Omental fat pad (tissue), 4 donors: ENCODE measurements at places on chromosomes 7 and 10.

GRCh38 chr7:25009257-25009656 is 29.3 kb upstream of the OSBPL3 start:
- DNase-seq, result no peak

- no peak for DNase-seq
These were observed 86.2 kb upstream of the PDGFA start for GRCh38 chr7:605661-606450.

GRCh38 chr10:14693891-14694290 is 80.8 kb downstream of the FAM107B start:
- no peak for DNase-seq

DNA sequence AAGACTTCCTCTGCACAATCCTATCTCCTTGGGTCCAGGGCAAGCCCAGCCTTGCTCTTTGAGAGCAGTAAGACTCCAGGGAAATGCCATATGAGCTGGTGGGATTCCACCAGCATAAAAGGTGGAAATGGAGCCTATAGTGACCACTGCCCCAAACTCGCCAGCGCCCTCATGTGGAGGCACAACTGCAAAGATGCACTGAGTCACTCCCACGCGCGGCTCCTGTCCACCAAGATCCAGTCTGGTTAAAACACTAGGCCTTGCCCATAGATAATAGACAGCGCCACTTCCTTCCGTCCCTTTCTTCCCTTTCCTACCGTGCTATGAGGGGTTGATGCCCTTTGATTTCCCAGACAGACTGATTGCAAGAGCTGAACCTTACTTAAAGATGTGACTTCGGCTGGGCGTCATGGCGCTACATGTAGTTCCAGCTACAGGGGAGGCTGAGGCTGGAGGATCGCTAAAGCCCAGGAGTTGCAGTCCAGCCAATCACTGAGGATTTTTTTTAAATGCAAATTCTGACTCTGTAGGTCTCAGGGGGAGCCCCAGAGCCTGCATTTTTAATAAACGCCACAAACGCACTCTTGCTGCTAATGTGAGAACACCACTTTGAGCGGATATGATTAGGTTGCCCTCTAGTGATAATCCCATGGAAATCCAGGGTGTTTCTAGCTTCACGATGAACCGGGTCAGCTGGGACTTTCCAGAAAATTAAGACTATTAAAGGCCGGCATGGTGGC is 136.5 kb downstream of the EPC1 start:
- DNase-seq, result no peak

DNA sequence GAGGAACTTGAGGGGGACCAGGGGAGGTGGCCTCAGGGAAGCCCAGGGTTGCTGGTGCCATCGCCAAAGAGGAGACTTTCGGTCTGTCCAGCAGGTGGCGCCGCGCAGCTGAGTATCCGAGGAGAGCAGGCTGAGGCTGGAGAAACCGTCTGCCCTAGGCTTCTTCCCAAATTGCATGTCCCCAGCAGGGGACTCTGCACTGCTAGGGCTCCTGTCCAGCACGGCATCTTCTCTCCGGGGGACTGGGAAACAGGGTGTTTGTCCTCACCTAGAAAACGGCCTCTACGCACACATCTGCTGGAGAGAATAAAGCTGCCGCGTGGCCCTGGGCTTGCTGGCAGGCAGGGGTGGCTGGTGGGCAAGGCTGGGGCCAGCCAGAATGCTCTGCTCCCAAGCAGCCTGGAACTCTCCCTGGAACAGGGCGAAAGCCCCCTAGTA is 161.9 kb downstream of the SH2D4B start:
- peak; percentile 80 for DNase-seq

- DNase-seq, result no peak
These were observed 1071.5 kb upstream of the C7orf33 start for GRCh38 chr7:147519062-147519461.

DNA sequence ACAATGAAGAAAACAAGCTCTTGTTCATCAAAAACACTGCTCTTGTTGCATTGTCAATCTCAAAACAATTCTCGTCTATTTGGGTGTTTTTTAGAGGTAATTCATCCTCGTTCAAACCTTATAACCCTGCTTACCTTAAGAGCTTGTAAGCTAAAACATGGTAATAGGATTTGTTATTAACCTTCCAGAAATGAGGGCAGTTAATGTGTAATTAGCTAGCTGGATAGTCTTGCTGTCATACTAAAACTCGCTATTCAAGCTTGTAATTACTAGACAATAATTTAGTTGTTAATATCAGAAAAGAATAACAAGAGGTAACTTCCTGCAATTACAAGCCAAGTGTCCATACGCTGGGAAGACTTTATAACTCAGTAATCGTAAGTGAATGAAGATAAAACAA is 101.6 kb downstream of the UBE2H start:
- DNase-seq, result no peak

- DNase-seq, result no peak
These were observed 556.8 kb upstream of the GALNT17 start for GRCh38 chr7:70574970-70575799.

GRCh38 chr10:115882021-115882420 is 391.0 kb downstream of the GFRA1 start:
- DNase-seq, result no peak

DNA sequence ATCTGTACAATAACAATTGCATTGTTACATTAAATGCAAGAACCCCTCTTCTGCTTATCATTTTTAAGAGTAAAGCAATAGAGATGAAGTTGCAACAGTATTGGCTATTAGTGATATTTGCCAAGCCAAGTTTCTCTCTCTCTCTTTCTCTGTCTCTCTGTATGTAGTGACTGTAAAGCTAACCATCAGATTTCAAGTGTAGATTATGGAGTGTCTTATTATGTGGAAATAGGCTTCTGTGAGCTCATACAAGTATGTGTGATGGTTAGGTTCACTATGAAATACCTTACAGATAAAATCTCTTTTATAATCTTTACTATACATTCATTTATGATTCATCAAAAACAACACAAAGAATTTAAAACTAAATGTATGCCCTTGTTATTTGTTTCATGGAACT is 28.6 kb upstream of the NRP1 start:
- DNase-seq, result no peak

- no peak for DNase-seq
These were observed 172.2 kb downstream of the CDK14 start for GRCh38 chr7:90768301-90768700.

DNA sequence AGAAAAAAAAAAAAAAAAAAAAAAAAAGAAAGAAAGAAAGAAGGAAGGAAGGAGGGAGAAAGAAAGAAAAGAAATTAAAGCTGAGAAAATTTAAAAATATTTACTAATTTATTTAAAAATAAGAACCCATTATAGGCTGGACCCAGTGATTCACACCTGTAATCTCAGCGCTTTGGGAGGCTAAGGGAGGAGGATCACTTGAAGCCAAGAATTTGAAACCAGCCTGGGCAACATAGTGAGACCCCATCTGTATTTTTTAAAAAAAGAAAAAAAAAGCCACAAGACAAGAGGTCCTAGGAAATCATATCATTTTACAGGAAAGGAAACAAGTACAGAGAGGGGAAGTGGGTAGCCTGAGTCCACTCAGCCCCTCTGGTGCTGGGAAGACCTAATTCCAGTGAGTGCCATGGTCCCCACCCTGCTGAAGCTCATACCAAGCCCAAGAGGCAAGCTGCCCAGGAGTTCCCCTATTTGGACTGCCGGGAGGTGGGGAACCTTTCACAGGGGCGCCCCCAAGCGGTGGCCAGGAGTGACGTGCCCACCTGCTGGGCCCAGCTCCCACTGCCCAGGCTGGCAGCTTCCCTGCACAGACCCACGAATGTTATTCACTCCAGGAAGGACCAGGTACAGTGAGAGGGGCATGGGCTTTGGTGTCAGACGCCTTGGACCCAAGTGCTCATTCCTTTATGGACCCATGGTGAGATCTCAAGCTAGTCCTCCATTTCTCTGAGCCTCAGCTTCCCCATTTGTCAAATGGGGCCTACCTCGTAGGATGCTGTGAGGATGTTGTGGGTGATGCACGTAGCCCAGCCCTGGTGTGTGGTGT is 133.6 kb downstream of the ZMIZ1 start:
- no peak for DNase-seq

DNA sequence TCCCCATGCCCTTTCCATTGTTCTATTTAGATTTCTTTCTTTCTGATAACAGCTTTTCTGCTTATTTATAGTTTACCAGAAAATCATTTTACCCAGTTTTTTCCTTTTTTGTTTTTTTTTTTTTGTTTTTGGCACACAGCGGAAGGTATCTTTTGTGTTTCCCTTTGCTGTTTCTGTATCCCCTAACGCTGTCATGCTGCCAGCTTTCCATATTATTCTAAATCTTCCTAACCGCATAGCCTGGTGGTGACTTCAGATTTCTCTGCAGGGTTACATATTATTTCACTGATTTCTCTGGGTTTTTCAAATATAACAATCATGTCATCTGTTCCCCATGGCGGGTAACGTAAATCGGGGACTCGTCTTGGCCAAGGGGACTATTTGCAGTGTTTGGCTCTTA is 4.0 kb upstream of the SLC29A4 start:
- no peak for DNase-seq

DNA sequence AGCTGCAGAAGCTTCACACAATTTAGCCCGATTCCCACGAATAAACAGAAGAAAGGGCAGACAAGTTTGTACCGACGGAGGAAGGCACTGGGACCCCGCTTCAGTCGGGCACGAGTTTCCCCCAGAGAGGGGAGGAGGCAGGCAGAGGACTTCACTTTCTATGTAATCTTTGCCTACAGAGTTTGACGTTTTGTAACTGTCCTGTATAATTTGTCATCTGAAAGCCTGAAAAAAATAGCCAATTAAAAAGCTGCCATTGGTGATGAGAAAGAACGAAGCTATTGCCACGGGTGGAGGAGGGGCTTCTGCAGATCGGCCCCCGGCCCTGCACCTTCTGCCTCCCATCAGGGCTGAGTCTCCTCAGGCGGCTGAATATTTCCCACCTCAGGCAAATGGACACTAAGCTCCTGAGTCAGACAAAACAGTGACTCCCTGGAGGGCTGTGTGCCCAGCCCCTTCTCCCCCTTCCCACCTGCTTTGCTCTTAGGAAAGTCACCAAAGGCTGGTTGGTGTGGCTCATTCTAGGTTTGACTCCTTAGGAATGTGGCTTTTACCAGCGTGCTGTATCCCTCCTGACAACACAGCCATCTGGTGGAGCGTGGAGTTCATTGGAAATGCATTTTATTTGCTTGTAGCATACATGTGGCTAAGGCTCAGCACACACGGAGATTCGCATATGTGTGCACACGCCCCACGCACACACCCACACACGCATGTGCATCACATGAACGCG is 117.4 kb downstream of the VIPR2 start:
- no peak for DNase-seq

- no peak for DNase-seq
These were observed 70.3 kb downstream of the ABI1 start for GRCh38 chr10:26790221-26790995.

GRCh38 chr7:29405891-29406290 is 157.7 kb upstream of the PRR15 start:
- no peak for DNase-seq

GRCh38 chr7:155753446-155753965 is 58.8 kb downstream of the SHH start:
- DNase-seq, result no peak

DNA sequence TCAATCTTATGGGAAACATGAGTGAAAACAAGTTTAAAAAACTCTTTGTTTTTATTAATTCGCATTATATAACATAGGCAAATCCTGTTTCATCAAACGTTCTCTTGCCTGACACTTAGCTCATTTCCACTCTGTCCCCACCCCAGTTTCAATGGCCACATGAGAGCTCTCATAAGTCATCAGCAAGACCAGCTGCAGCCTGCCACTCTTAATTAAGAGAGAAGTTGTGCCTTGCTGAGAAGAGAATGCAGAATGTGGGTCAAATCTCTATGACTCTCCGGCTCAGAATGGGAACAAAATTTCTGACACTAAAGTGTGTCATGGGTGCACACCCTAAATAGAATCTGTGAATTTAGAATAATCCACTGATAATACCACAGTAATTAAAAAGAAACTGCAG is 39.6 kb downstream of the ASAH2 start:
- DNase-seq, result no peak

DNA sequence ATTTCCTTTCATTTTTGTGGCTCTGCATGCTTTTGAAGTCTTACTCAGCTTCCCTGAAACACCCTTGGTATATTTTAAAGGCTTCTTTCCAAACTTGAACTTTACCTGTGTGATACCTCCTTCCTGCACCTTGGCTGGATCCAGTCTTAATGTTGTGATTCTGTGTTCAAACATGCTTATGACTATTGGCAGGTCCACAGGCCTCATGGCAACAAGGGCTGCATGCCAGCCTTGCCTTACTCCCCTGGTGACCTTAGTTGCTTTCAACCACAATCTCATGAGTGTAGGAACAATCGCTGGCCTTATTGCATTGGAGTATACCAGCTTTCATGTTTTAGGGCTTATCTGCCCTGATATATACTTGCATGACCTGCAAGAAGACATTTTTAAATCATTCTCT is 238.7 kb downstream of the KIF20B start:
- no peak for DNase-seq

GRCh38 chr10:45034301-45034700 is 33.6 kb downstream of the ZNF22 start:
- no peak for DNase-seq

DNA sequence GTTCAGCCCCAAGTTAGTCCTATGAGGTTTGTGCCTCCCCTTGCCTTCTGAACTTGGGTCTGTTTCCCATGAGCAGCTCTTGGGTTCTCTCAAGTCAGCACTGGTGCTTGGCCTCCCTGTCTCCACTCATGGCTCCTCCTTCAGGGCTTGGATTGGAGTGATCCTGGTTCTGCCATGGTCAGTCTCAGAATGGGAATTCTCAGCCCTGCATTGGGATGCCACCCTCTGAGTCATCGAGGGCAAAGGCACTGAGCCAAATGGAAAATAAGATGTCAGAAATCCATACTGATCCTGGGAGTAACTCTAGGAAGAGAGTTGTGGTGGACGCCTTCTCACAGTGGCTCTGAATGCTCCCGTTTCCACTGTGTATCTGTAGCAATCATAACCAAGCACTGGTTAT is 233.4 kb upstream of the HABP2 start:
- DNase-seq, result no peak

DNA sequence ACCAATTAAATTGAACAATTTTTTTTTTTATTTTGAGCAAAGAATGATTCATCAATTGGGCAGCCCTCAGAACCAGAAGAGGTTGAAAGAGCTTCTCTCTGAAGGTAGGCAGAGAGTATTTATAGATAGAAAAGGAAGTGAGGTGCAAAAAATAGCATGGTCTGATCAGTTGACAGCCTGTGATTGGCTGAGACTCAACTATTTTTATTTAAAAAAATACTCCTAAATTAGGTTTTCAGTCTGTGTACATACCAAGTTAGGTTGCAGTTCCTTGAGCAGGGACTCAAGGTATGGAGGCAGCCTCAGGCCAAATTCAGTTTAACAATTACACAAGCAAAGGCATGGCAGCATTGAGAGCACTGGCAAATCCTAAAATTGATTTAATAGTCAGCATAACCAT is 1074.7 kb downstream of the SORCS1 start:
- DNase-seq, result no peak

DNA sequence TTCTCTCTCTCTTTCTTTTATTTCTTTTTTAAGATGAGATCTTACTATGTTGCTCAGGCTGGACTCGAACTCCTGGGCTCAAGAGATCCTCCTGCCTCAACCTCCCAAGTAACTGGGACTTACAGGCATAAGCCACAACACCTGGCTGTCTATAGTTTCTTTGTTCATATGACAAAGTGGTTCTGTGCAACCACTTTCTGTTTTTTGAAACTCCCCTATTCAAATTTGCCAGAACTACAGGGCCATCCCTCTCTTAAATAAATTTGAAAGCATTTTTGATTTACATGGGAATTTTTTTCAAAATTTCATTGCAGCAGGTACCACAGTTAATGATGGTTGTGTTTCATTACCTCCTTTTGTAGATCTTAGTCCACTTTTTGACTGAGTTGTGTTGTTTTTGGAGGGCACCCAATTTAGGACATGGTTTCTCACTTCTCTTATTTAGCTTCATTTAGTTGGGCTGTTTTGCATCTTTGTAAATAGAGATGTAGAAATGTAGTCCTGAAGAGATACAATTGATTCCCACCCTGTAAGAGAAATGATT is 119.2 kb downstream of the LRRC4 start:
- no peak for DNase-seq
